Spinal cord (tissue), 10 donors: ENCODE measurements at places on chromosomes 4 and X. TPM values are rescaled to one million over a fixed set of nuclear protein-coding genes. Genes with fewer than 3 reads are reported as not detected.

Gene GAGE2A
- not detected for polyA plus RNA-seq

DNA sequence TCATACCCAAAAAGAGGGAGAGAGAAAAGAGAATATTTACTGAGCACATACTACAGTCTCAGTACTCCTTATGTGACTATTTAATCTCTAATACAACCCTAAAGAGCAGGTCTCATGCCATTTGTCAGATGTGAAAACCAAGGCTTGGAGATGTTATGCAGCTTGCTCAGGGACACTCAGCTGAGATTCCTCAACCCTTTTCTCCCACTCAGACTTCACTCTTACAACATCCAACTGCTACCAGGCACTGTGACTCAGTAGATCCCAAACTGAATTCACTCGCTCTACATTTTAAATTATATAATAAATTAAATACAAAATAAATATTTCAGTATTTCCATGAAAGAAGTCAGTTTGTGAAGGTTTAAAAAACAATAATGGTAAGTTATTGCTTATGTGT is 53.7 kb downstream of the TSPAN5 start:
- no peak overlapping the region for H3K27ac ChIP-seq
- no peak overlapping the region for H3K4me3 ChIP-seq
- H3K4me1 ChIP-seq: peaks cover 8% of the 10 kb centered on the region
- no peak for DNase-seq
- H3K27me3 ChIP-seq: no peaks in the 10 kb centered on the region

DNA sequence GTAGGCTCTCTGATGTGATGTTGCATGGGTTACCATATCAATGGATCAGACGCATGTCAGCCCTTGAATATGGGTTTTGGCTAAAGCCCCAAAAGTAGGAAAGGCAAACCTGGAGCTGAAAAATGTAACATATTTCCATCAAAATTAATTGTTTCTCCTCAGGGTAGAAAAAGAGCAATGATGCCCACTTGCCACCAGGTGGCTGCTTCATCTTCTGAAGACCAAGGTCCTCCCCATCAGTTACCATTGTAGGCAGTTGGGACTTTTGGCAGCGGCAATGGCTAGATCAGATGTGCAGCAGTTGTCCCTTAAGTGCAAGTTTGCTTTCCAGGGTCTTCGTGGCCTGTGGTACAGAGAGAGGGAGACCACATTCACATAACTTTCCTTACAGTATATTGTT is 118.2 kb downstream of the NAF1 start:
- H3K4me1 ChIP-seq: no peaks in the 10 kb centered on the region
- no peak overlapping the region for H3K27ac ChIP-seq
- H3K4me3 ChIP-seq: no peak overlapping the region
- H3K36me3 ChIP-seq: no peaks in the 10 kb centered on the region
- no peak for DNase-seq

Gene VCX3B
- 0.38 TPM for polyA plus RNA-seq

Gene HGFAC
- 5.2 TPM for polyA plus RNA-seq
